ENCODE measurements at places on chromosomes 3 and 15.

- DNase-seq: no peak
Measured at GRCh38 chr3:177607589-177607988, 410.3 kb upstream of the TBL1XR1 start.

- DNase-seq: no peak
Measured at GRCh38 chr15:93270937-93271467, 182.0 kb upstream of the RGMA start.

GRCh38 chr3:58132850-58133249 lies 77.9 kb downstream of the DNASE1L3 start:
- DNase-seq: no peak

DNA sequence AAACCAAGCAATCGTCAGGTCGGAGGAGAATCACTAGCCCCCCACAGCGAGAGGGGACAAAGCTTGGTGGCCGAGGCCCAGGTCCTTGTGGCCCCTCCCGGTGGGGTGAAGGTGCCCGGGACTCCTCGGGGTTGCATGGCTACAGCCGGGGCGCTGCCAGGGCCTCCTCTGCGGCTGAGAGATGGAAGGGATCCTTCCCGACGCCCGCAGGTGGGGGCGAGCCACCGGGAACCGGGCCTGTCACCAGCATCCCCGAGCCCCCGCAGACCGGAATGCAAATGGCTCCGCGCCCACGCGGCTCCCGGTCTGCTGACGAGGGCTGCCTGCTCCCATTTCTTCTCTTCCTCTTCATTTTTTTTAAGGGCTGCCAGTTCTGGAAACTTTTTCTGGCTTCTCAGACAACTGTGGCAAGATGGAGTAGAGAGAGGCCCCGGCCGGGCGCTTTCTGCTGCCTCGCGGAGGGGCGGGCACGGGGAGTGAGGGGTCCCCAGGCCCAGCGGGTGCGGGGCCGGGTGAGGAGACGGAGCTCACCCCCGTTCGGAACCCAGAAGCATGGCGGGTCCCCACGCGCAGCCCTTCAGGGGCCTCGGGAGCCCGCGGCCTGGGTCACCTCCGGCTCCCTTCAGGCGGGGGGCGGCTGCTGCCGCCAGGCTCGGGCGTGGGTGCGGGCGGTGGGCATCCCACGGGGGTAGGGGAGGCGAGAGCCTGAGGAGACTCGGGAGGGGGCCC lies 27.5 kb downstream of the MELTF start:
- no peak for DNase-seq

GRCh38 chr3:15305359-15305844 lies 27.0 kb downstream of the SH3BP5 start:
- DNase-seq: no peak

DNA sequence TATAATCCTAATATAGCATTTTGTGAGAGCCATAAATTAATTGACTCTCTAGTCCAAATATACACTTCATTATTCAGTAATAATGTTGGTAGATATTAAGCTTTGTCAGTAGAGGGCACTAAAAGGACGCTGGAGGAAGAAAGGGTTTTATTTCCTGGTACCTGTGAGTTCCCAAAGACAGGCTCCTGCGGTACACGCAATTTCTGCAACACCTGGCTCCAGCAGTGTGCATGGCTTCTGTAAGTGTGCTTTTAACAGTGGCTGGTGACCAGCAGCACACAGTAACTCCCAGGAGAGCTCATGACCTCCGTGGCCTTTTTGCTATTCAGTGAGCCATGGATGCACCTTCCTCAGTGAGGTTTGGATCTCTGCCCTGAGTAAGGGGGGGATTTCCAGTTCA lies 338.3 kb upstream of the ZNF385D start:
- peak; percentile 61 for DNase-seq

DNA sequence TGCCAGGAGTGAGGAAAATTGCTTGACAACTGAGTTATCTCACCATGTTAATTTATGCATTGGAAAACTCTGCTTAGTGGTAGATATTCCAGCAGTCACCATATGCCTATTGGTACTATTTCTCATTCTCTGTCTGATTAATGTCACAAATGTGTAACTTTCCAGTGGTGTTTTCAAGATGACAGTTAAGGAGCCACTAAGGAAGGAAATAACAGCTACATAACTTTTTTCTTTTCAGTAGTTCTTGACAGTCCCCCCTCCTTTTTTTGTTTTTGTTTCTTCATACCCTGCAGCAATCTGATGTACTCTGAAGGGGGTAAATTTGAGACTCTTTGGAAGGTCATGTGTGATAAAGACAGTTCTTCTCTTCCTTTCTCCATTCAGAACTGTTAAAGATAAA lies 13.1 kb downstream of the RASA2 start:
- no peak for DNase-seq

DNA sequence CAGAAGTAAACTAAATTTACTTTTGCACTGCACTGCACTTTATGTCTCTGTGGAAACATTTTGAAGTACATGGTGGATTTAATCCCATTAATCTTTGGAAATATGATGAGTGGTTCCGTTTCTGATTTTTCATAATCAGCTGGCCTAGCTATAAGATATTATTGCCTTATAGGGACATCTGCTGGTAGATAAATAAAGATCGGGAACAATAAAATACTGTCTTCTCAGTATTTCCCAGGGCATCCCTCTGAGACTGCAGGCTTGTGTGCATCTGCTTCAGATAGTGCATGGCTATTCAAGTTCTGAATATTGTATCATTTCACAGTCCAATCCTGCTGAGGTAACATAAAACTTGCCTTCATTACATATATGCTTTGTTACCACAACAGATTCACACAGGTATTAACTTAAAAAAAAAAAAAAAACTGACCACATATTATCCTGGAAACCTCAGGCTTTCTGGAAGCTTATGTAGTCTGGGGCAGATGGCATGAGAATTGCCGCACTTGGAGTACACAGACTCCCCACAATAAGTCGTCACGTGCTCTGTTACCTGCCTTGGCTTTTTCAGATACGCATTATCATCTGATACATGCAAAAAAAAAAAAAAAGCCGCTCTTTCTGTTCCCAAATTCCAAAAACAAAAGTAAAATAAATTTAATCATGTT lies 330.8 kb upstream of the AGTR1 start:
- DNase-seq: peak; percentile 63

GRCh38 chr3:124147946-124148345 lies 156.0 kb upstream of the ROPN1 start:
- no peak for DNase-seq

GRCh38 chr3:146161663-146162002 lies 649 bp upstream of the PLOD2 start:
- DNase-seq: peak; percentile 42

- DNase-seq: no peak
Measured at GRCh38 chr3:10085738-10086137, 22.3 kb downstream of the FANCD2OS start.

DNA sequence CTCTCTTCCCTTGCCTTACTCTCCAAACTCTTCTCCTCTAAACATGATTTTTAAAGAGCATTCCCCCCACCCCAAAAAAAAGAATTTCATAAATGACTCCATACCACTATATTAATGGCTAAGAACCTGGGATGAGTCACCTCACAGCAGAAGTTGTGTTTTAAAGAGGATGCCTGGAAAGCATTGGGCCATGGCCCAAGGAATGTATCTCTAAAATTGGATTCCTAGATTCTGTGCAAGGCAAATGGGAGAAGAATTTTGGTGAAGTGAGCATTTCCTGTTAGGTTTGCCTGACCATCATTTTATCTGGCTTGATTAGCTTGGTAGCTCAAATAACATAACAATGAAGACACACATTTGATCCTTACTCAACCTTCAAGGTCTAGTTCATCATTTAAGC lies 251.4 kb downstream of the NR1D2 start:
- DNase-seq: no peak

- peak; percentile 28 for DNase-seq
Measured at GRCh38 chr3:141738891-141739363, 829 bp downstream of the RNF7 start.

GRCh38 chr3:45647148-45647619 lies 42.0 kb upstream of the SACM1L start:
- peak; percentile 58 for DNase-seq

DNA sequence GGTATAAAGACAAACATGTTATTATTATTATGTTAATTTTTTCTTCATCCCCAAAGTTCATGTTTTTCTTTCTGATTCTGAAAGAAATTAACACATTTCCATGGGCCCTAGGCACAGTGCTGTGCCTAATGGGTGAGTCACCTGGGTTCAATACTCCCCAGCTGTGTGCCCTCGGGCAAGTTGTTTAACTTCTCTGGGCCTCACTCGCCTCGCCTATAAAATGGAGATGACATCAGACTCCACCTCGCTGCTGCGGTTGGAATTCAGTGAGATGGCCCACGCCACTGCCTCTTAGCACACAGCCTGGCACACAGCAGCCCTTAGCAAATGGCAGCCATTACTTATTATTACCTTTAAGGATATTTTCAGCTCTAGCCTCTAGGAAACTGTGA lies 22.6 kb downstream of the DNASE1L3 start:
- no peak for DNase-seq

GRCh38 chr15:40323239-40323952 lies at the start of gene INAFM2:
INAFM2 (plus strand) TSS chr15:40323692; CDS start chr15:40324056, 364 bp downstream.
- DNase-seq: peak; percentile 93

DNA sequence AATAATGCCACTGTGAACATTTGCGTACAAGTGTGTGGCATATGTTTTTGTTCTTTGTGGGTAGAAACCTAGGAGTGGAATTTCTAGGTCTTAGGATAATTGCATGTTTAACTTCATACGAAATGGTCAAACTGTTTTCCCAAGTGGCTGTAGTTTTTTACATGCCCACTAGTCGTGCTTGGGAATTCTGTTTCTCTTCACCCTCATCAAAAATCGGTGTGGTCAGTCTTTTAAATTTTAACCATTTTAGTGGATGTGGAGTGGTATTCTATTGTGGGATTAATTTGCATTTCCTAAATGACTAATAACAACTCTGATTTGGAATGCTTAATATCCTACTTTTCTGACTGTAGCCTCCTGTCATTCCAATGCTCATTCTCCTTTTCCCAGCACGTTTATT lies 27.6 kb downstream of the ZFAND6 start:
- DNase-seq: no peak

GRCh38 chr3:193996221-193996620 lies 139.7 kb upstream of the HES1 start:
- DNase-seq: no peak

DNA sequence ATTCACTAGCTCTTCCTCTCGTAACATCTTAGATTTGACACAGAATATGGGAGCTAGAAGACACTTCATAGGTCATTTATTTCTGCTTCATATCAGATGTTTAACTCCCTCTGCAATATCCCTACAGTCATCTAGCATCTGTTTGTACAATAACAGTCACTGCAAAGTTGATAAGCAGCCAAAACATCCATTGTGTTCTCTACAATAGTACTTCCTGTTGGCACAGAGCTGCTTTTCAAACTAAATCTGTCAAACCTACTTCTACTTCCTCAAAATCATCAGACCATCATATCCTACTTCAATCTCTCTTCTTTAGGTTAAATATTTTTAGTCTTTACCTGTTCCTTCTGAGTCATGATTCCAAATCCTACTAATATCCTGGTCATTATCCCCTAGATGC lies 233.2 kb downstream of the FGF12 start:
- no peak for DNase-seq

GRCh38 chr3:139585820-139586219 lies 46.3 kb upstream of the RBP1 start:
- DNase-seq: no peak

DNA sequence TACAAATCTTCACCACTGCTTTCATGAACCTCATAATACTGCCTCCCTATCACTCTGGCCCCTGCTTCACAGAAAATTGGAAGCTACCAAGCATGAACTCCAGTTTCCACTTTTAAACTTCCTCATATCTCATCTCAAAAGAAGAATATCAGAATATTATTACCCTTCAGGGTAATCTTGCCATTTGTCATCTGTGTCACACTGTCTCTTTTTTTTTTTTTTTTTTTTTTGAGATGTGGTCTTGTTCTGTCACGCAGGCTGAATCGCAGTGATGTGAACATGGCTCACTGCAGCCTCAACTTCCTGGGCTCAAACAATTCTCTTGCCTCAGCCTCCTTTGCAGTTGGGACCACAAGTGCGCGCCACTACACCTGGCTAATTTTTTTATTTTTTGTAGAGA lies 80.4 kb upstream of the TCF12 start:
- no peak for DNase-seq
